COLO829 (cell line): ENCODE measurements at places on chromosomes 1 and 21.

DNA sequence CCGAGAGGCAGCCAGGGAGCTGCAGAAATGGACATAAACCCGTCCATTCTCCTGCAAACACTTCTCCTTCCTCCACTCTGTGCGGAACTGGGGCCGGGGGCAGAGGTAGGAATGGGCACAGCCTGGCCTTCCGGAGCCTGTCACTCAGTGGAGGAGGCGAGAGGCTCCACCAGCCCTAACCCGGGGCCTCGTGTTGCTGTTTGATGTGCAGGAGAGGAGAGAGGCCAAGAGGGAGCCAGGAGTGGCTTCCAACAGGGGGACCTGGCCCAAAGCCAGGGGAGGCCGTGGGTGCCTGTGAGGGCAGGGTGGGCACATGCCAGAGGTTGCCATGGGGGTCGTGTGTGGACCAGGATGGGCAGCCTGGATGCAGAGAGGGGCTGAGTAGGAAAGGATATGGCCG is 158.1 kb upstream of the ARHGEF16 start:
- no peak for DNase-seq

- no peak for DNase-seq
These were observed 9.9 kb downstream of the CFAP410 start for GRCh38 chr21:44329086-44329889.

- no peak for DNase-seq
These were observed 253.2 kb upstream of the RRP15 start for GRCh38 chr1:218031901-218032300.

DNA sequence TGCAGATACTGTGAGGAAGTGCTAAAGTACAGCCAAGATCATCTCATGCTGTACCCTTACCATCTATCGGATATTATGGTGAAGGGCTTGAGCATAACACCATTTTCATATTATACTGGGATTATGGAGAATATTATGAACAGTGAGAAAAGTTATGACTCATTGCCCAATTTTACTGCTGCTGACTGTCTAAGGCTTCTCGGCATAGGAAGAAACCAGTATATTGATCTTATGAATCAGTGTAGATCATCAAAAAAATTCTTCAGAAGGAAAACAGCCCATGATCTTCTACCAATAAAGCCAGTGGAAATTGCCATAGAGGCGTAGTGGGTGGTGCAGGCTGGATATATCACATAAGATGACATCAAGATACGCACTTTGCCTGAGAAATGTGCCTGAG is 47.7 kb downstream of the PPIAL4G start:
- DNase-seq: no peak

DNA sequence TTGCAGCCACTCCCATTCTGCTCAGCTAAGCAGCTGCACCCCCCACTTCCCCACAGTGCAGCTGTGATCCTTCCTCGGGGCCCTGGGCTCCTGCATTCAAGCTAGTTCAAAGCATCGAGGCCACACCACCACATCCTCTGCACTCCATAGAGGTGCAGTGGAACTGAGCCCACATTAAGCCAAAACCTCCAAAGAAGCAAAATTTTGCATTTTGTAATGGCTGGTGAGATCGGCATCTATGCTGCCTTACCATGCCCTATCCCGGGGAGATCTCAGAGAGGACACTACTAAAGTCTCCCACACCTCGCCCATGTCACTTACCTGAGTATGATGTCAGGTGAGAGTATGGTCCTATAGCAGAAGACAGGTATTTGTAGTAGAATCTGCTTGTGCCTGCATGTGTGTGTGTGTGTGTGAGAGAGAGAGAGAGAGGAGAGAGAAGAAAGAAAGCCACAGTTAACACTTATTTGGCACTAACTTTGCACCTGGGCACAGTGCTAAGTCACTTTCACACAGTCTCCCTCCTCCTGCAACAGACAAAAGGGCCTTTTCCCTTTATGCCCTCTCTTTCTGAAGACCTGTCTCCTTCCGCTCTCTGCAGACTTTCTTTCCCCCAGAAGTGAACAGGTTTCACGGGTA is 89.8 kb downstream of the KIF14 start:
- no peak for DNase-seq

DNA sequence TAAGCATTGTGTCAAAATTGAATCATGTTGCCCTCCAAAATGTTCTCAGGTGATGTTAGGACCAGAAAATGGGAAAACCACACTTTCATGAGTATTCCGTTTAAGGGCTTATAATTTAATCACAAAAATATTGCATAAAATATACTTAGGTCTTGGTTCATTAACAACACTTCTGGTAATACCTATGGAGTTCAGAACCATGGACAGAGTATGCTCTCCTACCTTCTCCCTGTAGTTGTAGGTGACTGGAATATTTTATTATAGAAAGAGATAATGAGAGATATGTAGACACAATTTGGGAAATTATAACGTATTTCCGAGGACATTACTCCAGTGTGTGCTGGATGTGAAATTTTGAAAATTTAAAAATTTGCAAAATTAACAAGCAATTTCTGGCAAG is 232.5 kb downstream of the NCAM2 start:
- no peak for DNase-seq

DNA sequence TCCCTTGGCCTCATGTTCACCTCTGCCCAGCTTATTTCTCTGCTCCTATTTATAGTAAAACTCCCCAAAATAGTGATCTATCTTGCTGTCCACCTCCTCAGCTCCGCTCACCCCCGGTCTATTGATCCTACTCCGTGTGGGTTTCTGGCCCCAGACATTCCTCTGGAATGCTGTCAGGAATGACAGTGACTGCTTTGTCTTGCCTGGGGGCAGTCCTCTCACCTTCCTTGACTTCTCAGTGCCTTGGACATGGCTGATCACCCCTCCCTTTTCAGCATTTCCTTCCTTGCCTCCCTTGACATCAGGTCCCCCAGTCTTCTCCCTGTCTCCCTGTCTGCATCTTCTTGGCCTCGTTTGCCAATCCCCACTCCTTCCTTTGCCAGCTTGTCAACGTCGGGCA is 108.1 kb upstream of the BACE2 start:
- no peak for DNase-seq

DNA sequence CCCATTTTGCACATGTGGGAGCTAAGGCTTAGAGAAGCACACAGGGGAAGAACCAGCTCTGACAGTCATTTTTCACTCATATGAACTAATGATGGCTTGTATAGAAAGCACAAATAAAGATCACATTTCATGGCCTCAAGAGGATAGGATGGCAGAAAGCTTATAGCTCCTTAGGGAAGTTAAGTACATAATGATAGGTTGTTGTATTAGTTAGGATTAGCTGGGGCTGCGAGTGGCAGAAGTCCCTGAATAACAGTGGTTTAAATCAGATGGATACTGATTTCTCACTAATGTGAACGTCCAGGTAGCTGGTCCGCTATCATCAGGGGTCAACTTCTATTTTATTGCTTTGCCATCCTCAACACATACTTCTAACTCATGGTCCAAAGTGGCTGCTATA is 284.0 kb downstream of the RPS6KC1 start:
- no peak for DNase-seq

- no peak for DNase-seq
These were observed 94.1 kb downstream of the GALNT2 start for GRCh38 chr1:230160957-230161771.

DNA sequence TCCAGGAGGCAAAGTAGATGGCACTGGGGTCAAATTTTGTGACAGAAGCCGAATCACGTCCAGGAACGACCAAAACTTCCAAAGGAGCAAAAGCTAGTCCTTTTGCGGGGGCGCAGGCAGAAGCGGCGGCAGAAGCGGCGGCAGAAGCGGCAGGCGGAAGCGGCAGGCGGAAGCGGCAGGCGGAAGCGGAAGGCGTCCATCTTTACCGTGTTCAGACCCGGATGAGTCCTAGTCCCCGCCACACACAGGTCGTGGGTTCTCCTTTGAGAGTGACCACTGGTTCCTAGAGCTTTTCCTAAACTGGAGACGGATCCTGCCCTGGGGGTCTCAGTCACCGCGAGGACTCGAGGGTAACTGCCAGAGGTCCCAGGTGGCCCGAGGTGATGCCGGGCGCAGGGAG is 53.6 kb downstream of the POFUT2 start:
- no peak for DNase-seq

- no peak for DNase-seq
These were observed 1643.1 kb upstream of the B3GALT2 start for GRCh38 chr1:194829492-194829891.

- no peak for DNase-seq
These were observed 32.7 kb downstream of the MRPS6 start for GRCh38 chr21:34105947-34106541.

DNA sequence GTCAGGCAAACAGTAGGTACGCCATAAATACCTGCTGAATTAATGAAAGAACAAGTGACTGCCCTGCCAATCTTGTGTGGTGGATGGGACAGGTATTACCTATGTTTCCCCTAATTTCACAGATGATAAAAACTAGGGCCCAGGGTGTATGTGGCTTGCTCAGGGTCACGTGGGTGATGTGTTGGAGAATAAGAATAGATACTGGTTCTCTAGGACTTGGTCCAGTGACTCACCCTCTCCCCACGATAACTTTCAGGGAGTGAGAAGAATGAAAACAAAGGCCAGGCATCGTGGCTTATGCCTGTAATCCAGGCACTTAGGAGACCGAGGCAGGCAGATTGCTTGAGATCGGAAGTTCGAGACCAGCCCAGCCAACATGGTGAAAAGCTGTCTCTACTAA is 26.7 kb downstream of the SLC26A9 start:
- DNase-seq: no peak
